Kidney (tissue), 22 donors: ENCODE measurements at places on chromosomes 5 and 9. TPM values are rescaled to one million over a fixed set of nuclear protein-coding genes. Genes with fewer than 3 reads are reported as not detected.

GRCh38 chr5:180135128-180135955 is 63.8 kb upstream of the RNF130 start:
- H3K4me3 ChIP-seq, result no peak overlapping the region
- no peaks in the 10 kb centered on the region for H3K4me1 ChIP-seq
- DNase-seq, result peak; percentile 46

Gene SLU7
- 56.9 TPM for total RNA-seq

DNA sequence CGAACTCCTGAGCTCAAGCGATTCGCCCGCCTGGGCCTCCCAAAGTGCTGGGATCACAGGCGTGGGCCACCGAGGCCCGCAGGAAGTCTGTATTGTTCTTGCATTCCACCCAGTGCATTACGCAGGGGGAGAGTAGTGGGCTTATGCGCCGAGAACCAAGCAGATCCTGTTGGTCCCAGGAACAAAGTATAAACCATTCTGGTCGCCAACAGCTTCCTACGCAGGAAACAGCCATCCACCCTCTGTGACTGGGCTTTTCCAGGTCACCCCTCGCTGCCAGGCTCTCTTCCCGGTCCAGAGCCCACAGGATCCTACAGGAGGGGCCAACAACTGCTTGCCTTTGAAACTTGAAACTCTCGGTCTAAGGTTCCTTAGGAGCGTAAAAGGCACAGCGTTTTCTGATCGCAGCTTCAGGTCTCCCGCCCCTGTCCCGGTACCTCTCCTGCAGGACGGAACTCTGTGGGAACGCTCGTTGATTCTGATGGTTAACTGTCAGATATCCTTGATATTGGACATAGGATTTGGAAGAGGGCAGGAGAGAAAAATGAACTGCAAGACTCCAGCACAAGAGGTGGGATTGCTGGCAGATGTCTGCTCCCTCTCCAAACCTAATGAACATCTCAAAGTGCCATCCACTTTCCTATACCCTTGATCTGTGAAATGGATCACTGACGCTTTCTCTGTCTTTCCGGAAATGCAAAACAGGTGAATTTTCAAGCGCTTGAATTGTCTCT is 4.2 kb upstream of the ANXA2R start:
- H3K4me3 ChIP-seq, result no peak overlapping the region
- DNase-seq, result peak; percentile 60
- H3K27ac ChIP-seq, result no peak overlapping the region
- H3K27me3 ChIP-seq, result peaks cover 58% of the 10 kb centered on the region
- no peaks in the 10 kb centered on the region for H3K36me3 ChIP-seq
- peaks cover 4% of the 10 kb centered on the region for H3K4me1 ChIP-seq

Gene HBEGF
- 7.8 TPM for total RNA-seq

DNA sequence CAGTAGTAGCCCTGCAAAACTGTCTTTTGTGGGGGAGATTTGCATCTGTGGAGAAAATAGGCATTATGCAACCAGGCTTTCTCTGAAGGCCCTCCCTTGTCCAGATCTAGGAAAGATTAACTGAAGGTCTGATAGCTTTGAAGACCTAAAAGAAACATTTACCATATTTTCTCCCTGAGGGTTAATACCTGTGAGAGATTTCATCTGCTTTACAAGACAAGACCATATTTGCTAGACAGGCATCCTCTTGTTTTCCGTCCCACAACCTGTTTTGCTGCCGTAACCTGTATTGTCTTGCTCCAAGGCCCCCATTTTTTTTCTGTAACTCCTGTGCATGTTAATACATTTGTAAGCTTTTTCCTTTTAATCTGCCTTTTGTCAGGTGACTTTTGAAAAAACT is 1985.2 kb upstream of the CDH9 start:
- H3K27me3 ChIP-seq, result no peaks in the 10 kb centered on the region
- no peak overlapping the region for H3K27ac ChIP-seq
- H3K4me3 ChIP-seq, result no peak overlapping the region
- no peak for DNase-seq
- no peaks in the 10 kb centered on the region for H3K4me1 ChIP-seq
- no peaks in the 10 kb centered on the region for H3K36me3 ChIP-seq

DNA sequence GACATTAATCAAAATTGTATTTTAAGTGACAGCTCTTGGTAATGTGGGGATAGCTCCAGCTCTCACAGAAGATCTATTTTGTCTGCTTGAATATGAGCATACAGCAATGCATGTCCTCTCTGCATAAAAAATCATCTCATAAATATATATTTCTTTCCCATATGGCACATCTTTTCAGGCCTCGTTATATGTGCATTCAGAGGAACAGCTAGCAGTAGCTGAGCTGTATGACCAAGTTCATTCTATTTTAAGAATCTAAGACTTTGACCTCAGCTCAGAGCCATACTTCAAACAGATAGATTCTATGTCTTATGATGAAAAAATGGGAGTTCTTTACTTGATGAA is 487.2 kb downstream of the ARHGEF28 start:
- DNase-seq, result no peak
- H3K36me3 ChIP-seq, result no peaks in the 10 kb centered on the region
- no peak overlapping the region for H3K4me3 ChIP-seq
- no peaks in the 10 kb centered on the region for H3K27me3 ChIP-seq
- no peaks in the 10 kb centered on the region for H3K4me1 ChIP-seq

Gene MTREX
- total RNA-seq, result 69.7 TPM

- H3K27ac ChIP-seq, result no peak overlapping the region
- no peaks in the 10 kb centered on the region for H3K4me1 ChIP-seq
- no peak overlapping the region for H3K4me3 ChIP-seq
- no peaks in the 10 kb centered on the region for H3K27me3 ChIP-seq
- no peaks in the 10 kb centered on the region for H3K36me3 ChIP-seq
Observed at GRCh38 chr9:88072831-88073375, 65.4 kb downstream of the SPATA31C2 start.

DNA sequence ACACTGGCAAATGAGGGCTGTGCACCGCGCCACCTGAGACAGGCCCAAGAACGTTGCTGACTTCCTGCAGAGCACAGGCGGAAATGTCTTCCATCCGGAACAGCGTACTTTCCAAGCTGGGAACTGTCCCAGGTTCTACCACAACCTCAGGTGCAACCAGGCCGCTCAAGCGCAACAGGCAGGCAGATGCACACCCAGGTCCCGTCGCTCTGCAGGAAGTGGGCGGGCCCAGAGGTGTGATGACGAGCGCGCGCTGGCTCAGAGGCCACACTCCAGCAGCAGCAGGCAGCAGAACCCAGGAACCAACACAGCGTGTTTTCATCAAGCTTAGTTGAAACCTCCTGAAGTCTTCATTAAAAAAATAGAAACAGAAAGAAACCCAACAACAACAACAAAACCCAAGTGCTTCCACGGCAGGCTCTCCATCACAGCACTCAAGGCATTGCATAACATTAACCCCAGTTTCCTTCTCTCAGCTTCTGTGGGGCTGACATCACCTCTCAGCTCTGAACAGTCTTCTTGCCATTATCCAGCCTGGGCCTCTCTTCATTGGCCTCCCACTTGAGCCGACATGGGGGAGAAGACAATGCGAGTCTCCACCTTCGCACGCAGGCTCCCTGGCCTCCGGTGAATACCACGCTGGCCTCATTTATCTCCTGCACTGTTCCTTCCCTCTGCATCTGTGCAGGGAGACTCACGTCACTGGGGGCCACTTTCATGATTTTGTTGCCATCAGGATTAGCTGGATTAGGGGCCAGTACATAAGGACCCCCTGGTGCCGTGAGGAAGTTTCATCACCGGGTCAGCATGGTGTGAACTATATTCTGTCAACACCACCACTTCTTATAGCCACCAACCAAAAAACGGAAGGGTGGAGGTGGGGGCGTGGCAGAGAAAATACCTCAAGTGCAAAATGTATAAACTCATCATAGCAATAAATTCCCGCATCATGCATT is 22.1 kb downstream of the PTCH1 start:
- DNase-seq, result peak; percentile 96
- peak overlapping the region; percentile 14 for H3K27ac ChIP-seq
- H3K27me3 ChIP-seq, result no peaks in the 10 kb centered on the region
- no peak overlapping the region for H3K4me3 ChIP-seq
- no peaks in the 10 kb centered on the region for H3K36me3 ChIP-seq

DNA sequence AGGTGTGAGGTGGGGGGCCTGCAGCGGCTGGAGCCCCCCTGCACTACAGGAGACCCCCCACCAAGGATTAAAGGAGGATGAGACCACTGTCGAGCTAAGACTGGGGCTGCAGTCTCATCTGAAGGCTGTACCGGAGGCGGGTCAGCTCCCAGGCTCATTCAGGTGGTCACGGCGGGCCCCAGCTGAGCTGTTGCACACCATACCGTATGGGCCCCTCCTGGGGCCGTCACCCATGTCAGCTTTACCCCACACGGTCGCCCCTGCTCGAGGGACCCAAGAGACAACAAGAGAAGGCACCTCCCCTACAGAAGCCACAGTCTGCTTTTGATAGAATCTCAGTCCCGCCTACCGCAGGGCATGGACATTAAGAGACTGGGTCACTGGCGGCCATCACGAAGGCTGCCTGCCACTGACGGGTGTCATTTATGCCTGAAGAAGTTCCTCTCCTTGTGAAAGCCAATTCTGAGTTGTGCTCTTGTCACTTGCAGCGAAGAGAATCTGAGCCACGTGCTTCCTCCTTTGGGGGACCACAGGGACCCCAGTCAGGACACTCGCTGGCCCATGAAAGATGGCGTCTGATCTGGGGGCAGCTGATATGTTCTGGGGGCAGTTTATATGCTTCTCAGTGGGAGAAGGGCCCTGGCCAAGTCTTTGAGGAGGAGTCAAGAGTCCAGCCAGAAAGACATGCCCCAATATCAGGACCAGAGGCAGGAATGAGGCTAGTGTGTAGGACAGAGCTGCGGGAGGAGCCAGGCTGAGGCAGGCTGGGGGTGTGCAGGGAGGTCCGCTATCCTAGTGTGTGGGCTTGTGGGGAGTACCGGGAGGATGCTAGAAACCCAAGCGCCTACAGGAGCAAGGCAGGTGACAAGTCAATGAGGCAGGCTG is 102.4 kb downstream of the ZNF354C start:
- no peak overlapping the region for H3K27ac ChIP-seq
- no peaks in the 10 kb centered on the region for H3K27me3 ChIP-seq
- DNase-seq, result no peak
- no peaks in the 10 kb centered on the region for H3K4me1 ChIP-seq
- H3K36me3 ChIP-seq, result no peaks in the 10 kb centered on the region

DNA sequence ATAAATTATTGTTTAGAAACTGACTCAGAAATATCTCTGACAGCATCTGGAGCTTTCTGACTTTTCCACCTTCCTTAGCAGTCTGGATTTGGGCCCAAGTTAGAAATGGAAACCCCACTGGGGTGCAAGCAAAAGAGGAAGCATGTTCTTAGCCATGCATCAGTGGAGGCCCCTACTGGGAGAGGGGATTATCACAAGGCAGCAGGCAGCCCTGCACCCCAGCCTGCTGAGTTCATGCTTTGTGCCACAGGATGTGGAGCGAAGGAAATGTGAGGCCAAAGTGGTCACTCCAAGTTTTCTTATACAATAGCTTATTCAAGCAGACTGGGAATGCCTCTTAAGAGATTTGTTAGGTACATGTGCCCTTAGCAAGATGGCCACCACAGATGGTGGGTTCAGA is 146.5 kb upstream of the TLX3 start:
- no peaks in the 10 kb centered on the region for H3K36me3 ChIP-seq
- H3K4me3 ChIP-seq, result no peak overlapping the region
- no peaks in the 10 kb centered on the region for H3K4me1 ChIP-seq

DNA sequence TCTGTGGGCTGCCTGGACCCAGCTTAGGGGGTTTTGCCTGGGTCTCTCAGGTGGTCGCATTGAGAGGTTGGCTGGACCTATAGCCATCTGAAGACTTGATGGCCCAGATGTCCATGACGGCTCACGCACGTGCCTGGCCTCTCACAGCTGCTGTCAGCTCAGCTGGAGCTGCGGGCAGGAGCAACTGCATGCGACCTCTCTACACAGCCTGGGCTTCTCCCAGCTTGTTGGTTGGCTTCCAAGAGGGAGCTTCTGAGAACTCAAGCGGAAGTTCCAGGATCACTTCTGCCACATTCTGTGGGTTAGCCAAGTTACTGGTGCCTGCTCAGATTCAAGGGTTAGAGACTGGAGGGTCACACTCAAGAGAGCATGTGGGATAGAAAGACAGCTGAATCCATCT is 99.2 kb downstream of the DAPK1 start:
- peaks cover 47% of the 10 kb centered on the region for H3K4me1 ChIP-seq
- no peaks in the 10 kb centered on the region for H3K36me3 ChIP-seq
- DNase-seq, result no peak
- no peaks in the 10 kb centered on the region for H3K27me3 ChIP-seq

DNA sequence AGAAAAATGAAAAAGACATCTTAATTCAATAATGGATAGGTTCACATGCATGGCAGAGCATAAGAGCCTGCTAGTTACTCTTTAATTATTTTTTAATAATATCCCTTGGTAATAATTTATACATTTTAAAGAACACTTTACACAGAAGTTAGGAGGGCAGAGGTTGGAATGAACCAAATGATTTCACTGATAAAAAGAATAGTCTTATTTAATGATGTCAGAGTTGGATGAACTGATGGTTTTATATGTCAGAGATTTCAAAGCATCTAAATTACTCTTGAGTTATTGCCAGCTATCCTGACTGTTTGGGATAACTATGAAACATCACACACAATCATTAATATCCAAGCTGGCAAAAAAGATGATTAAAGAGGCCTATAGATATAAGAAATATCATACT is 244.8 kb downstream of the CSNK1G3 start:
- H3K27me3 ChIP-seq, result no peaks in the 10 kb centered on the region
- no peak for DNase-seq
- no peak overlapping the region for H3K27ac ChIP-seq
- H3K4me1 ChIP-seq, result no peaks in the 10 kb centered on the region
- H3K36me3 ChIP-seq, result no peaks in the 10 kb centered on the region
- no peak overlapping the region for H3K4me3 ChIP-seq

- no peaks in the 10 kb centered on the region for H3K36me3 ChIP-seq
- no peak overlapping the region for H3K27ac ChIP-seq
- no peak overlapping the region for H3K4me3 ChIP-seq
- H3K4me1 ChIP-seq, result peaks cover 4% of the 10 kb centered on the region
- no peak for DNase-seq
- H3K27me3 ChIP-seq, result no peaks in the 10 kb centered on the region
Observed at GRCh38 chr5:150765011-150765798, 6.4 kb upstream of the DCTN4 start.

Gene PCDHB9
- 2.4 TPM for total RNA-seq

DNA sequence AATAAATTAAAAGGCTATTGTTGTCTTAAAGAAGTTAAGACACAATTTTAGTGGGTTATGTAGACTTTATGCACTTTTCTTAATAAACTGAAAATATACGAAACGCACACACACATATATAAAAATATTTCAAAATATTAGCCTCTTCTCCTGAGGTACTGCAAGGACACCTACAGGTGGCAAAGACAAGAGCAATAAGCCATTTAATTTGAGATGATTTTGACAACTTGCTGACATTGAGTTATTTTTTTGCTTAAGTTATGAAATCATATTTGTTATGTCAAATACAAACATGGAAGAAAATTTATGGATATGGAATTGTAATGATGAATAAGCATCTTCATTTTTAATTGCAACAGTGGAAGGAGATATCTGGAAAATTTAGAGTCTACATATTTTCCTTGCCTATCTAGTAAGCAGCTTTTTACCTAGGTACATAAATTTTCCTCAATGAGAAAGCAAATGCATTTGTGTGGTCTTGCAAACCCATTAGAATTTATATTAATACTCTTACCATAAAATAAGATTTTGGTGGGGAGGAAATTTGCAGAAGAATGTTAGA is 301.6 kb downstream of the ISL1 start:
- no peaks in the 10 kb centered on the region for H3K36me3 ChIP-seq
- H3K4me1 ChIP-seq, result no peaks in the 10 kb centered on the region
- H3K27ac ChIP-seq, result no peak overlapping the region
- H3K27me3 ChIP-seq, result no peaks in the 10 kb centered on the region
